Progenitor cell of endocrine pancreas (in vitro differentiated cells): ENCODE measurements at places on chromosomes 3 and 15. TPM values are rescaled to one million over a fixed set of nuclear protein-coding genes. Genes with fewer than 3 reads are reported as not detected.

GRCh38 chr3:12741209-12741608, 17.9 kb downstream of the TMEM40 start:
- no peak for DNase-seq
- H3K27ac ChIP-seq = no peak overlapping the region
- no peaks in the 10 kb centered on the region for H3K36me3 ChIP-seq
- no peaks in the 10 kb centered on the region for H3K27me3 ChIP-seq

DNA sequence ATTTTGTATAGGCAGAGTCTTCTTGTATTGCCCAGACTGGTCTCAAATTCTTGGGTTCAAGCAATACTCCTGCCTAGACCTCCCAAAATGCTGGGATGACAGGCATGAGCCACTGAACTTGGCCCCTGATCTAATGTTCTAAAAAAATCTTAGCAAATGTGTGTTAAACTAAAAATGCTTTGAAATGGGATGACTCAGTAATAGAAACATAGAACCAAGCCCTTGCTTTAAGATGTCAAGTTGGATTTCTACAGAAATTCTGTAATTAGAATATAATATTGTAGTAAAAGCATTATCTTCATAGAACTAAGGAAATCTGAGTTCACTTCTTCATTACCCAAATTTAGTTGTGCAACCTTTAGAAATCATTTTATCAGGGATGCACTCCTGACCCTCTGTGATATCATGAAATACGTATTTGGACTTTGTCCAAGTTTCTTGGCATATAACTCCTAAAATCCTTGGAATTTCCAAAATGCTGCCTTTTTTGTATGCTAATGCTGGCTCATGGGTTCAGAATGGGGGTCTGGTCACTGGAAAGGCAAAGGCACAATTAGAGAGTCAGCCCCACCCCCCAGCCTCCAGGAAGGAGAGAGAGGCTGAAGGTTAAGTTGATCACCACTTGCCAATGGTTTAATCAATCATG, 217.3 kb downstream of the TP63 start:
- H3K27ac ChIP-seq = no peak overlapping the region
- H3K4me3 ChIP-seq = no peak overlapping the region
- peaks cover 27% of the 10 kb centered on the region for H3K27me3 ChIP-seq
- no peak for DNase-seq

GRCh38 chr3:170044271-170044670, 6.5 kb downstream of the GPR160 start:
- peaks cover 53% of the 10 kb centered on the region for H3K4me1 ChIP-seq
- peaks cover 12% of the 10 kb centered on the region for H3K36me3 ChIP-seq
- no peaks in the 10 kb centered on the region for H3K27me3 ChIP-seq
- no peak for DNase-seq
- no peak overlapping the region for H3K4me3 ChIP-seq

LRTM1 gene
- not detected in 2 replicates for total RNA-seq

TM4SF4 gene
- 314 and 357 TPM in 2 replicates for total RNA-seq
